ENCODE measurements at places on chromosomes 2 and 18.

GRCh38 chr2:1717113-1717512 is 27.2 kb downstream of the PXDN start:
- no peak for DNase-seq

- DNase-seq = no peak
Measured at GRCh38 chr18:24827501-24827900, 367.1 kb downstream of the HRH4 start.

DNA sequence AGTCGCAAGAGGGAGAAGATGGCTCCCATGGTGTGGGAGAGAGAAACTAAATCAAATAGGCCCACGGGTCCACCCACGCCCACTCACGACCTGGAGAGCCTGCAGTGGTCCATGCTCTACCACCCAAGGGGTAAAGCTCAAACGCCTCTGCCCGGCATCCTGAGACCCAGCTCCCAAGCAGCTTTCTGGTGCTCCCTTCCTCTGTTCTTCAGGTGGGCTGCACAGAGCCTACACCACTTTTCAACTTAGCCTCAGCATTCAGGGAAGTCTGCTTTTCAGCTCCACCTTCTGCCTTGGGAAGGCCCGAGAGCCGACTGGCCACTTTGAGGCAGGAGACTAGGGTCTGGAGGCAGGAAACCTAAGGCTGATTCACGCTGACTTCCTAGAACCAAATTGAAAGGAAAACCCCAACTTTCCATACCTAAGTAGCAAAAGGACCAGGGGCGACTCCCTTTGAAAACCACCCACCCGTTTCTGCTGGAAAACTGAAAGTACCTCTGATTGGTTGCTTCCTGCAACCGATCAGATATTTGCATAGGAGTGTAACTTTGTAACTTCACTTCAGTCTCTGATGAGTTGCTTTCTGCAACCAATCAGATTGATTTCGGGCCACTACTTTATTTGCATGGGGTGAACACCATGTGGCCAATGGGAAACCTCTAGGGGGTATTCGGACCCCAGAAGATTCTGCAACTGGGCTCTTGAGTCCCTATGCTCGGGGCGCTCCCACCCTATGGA is 26.8 kb upstream of the SPATA3 start:
- DNase-seq = no peak

DNA sequence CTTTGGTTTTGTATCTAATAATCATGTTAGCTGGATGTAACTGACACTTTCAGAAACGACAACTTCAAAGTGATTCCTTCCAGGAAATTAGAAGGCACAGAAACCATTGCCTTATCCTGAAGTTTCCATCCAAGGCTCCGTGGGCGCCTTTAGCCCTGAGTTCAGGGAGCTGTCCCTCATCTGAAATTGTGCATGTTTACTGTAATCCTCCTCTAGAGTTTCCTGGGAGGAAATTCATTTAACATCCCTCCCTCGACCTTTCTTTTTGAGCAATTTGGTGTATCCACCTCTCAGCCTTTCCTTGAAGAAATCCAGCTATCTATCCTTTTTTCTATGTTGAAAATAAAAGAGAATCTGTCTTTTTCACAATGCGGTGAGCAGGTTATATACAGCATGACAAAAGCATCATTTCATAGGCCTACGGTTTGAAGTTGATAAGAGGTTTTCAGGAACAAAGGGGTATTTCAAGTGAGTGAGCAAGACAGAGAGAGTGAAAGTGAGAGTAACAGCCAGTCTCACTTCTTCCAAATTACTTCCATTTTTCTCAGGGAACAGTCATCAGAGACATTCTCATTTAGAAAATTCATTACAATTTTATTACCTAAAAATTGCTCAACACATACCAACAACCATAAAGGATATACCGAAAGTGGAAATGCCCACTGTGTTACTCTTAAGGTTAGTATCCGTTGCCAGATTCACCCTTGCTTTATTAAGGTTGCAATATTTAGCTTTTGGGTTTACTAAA is 167.3 kb downstream of the MREG start:
- no peak for DNase-seq

DNA sequence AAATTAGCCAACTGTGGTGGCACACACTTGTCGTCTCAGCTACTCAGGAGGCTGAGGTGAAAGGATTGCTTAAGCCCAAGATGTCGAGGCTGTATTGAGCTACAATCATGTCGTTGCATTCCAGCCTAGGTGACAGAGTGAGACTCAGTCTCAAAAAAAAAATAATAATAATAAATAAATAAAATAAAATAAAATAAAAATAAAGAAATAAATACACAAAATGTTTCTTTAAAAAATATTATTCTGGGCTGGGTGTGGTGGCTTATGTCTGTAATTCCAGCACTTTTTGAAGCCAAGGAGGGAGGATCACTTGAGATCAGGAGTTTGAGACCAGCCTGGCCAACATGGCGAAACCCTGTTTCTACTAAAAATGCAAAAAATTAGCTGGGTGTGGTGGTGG is 272.8 kb downstream of the AGPS start:
- no peak for DNase-seq

GRCh38 chr2:237944302-237944701 is 22.5 kb upstream of the UBE2F start:
- no peak for DNase-seq

- no peak for DNase-seq
Measured at GRCh38 chr2:101294861-101295260, 13.6 kb downstream of the RNF149 start.

GRCh38 chr2:127776122-127776780 is 34.7 kb downstream of the WDR33 start:
- no peak for DNase-seq

GRCh38 chr18:8562919-8563318 is 46.3 kb upstream of the RAB12 start:
- DNase-seq = no peak

- DNase-seq = no peak
Measured at GRCh38 chr2:227761740-227762476, 16.2 kb downstream of the SCYGR8 start.

DNA sequence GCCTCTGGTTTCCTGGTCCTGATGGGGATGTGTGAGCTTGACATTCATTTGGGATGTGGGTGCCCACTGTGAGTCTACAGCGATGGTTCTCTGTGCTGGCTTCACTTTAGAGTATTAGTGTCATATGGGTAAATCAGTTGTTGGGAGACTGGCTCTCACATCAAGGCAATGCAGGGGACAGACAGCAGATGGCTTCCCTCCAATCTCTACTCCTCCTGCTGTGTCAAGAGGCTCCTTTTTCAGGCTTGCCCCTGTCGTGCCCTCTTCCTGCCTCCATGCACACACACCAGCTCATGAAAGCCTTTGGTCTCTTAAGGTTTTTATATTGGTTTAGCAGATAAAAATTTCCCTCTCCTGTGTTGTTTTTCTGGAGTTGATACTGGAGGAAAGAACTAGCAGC is 315.6 kb downstream of the RDH14 start:
- DNase-seq = no peak

GRCh38 chr18:49970319-49970718 is 157.0 kb upstream of the ACAA2 start:
- DNase-seq = no peak

GRCh38 chr2:211203986-211204385 is 647.6 kb downstream of the CPS1 start:
- no peak for DNase-seq

- DNase-seq = no peak
Measured at GRCh38 chr2:240252191-240252871, 111.9 kb upstream of the OTOS start.

- peak; percentile 62 for DNase-seq
Measured at GRCh38 chr18:58584200-58585127, 44.4 kb downstream of the ALPK2 start.

DNA sequence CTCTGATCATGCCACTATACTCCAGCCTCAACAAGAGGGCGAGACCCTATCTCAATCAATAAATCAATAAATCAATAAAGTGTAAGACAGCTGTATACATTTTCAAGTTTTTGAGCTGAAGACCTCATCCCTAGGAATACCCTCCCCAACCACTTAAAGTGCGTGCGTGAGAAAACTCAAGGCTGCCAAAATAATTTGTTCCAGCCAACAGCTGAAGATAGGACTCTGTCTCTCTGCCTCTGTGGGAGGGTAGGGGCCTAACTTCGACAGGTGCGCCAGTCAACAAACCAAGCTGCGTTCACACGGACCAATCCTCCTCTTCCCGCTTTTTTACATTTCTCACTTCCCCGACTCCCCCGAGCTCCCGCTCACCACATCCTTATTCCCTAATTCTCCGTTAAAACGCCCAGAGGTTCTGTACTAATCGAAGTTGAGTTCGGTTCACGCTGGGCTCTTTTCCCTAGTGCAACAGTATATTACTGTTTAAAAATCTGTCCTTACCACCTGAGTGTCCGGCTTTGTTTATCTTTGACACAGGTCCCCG is 618 bp downstream of the POLR2D start:
- peak; percentile 7 for DNase-seq

GRCh38 chr2:12404497-12404896 is 312.2 kb upstream of the TRIB2 start:
- no peak for DNase-seq

DNA sequence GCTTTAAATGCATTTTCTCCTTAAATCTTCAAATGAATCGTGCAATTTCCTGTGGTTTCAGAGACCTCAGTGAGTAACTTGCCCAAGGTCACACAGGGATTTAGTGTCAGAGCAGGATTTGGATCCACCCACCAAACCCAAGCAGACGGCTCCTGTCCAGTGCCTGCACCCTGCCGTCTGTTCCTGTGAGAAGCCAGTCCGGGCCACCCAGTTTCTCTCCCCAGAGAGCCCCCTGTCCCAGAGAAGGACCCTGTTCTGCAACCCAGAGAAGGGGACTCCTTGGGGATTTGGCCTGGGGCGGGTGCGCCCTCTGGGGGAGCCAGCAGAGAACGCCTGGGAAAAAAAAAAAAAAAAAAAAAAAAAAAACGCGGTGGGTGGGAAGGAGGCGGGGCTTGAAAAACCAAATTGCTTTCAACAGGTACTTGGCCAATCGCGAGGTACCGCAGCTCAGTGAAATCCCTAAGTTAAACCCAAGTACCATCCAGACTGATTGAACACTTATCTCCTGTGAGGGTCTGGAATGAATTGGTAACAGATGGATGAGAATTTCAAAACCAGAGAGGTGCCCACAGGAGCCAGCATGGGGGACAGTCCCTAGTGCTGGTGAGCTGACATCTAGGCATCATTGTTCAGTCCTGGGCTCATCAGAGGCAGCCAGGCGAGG is 30.9 kb upstream of the REEP1 start:
- peak; percentile 30 for DNase-seq

DNA sequence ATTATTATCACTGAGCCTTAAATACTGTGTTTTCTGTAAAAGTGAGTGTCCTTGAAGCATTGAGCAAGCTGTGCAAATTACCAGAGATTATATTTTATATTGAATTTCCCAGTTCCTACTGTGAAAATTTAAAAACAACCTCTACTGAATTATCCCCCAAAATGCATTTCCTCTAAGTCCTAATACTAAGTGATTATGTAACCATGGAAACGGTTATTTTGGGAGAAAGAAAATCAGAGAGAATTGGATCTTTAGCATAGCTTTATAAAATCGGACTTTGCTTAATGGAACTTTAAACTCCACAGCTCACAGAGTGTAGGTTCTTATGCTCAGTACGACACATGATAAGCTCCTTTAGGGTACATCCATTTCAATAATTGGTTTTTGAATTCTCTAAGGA is 19.3 kb upstream of the CHMP1B start:
- no peak for DNase-seq

GRCh38 chr18:22441638-22442037 is 23.9 kb upstream of the CTAGE1 start:
- no peak for DNase-seq

GRCh38 chr2:60948926-60949579 is 67.7 kb downstream of the REL start:
- no peak for DNase-seq

DNA sequence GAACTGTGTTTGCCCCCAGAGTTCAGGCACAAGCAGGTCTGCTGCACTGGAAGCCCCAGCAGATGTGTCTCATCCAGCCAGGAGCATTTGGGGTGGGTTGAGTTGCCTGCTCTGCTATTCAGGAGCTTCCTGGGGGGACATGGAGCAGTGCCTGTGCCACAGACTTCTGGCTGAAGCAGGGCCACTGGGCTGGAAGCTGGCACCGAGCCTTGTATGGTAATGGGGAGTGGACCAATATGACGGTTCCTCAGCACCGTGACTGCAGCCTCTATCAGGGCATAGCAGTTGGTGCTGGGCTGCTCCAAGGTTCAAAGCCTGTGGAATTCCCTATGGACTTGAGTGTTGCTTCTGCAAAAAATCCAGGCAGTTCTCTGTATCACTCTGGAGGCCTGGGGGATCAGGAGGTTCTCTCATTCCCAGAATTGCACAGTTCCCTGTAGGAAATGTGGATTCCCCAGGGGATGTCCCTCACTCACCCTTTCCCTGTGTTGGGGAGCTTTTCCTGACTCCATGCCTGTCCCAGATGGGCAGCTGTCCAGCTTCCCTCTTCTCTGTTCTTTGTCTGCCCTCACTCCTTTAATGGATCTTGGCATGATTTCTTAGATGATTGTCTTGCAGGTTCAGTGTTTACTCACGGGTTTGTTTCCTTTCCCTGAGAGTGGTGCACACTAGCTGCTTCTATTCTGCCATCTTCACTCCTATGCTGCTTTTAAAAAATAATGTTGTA is 37.2 kb upstream of the THSD7B start:
- no peak for DNase-seq

DNA sequence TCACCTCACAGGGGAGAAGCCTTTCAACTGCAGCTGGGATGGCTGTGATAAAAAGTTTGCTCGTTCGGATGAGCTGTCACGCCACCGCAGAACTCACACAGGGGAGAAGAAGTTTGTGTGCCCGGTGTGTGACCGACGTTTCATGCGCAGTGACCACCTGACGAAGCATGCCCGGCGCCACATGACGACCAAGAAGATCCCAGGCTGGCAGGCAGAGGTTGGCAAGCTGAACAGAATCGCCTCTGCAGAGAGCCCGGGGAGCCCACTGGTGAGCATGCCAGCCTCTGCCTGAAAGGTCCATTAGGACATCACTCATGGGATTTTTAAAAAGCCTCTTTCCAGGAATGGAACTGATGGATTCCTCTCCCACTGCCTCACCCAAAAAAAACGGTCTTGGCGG is 8.9 kb downstream of the KLF11 start:
- no peak for DNase-seq

DNA sequence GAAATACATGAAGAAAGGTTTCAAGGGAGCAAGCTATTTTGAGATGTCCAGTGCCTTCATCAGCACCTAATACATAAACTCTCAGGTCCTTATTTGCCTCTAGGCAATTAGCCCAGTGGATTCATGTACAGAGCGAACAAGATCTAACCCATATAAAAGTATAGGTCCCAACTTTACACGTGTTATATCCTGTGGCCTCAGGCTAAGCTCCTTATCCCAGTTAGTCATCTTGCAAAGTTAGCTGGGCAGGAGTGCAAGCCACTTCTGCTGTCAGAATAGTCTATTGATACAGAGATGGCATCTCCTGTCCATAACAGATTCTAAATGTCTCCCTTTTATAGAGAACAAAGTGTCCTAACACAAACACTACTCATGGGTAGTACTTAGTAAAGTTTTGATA is 203.9 kb upstream of the PIK3C3 start:
- DNase-seq = no peak

- DNase-seq = peak; percentile 54
Measured at GRCh38 chr2:226758921-226759640, 40.5 kb downstream of the IRS1 start.

- peak; percentile 29 for DNase-seq
Measured at GRCh38 chr2:42141687-42142546, 27.2 kb upstream of the EML4 start.
